ENCODE measurements at places on chromosomes 3 and 15.
A peak's percentile ranks its signal among the peaks of the same experiment; 100 is the strongest.

GRCh38 chr3:151580591-151580990 is 119.7 kb upstream of the IGSF10 start:
- DNase-seq, result no peak

GRCh38 chr15:90261811-90262210 is 3.7 kb upstream of the NGRN start:
- DNase-seq, result no peak

DNA sequence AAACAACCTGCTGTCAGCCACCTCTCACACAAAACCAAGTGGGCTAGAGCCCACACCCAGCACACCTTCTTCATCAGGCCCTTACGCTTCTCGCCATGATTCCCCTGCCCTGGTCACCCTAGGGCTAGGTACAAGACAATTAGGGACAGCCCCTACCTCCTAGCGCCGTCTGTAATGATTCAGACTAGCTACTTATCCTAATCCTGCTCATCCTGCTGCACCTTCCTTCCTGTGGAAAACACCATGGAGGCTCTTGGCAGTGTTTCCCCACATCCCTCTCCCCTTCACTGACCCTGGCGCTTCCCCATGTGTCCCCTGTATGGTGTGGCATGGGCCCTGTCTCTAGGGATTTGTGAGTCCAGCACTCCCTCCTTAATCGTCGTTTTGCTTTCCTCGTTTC is 39.6 kb upstream of the ICE2 start:
- no peak for DNase-seq

DNA sequence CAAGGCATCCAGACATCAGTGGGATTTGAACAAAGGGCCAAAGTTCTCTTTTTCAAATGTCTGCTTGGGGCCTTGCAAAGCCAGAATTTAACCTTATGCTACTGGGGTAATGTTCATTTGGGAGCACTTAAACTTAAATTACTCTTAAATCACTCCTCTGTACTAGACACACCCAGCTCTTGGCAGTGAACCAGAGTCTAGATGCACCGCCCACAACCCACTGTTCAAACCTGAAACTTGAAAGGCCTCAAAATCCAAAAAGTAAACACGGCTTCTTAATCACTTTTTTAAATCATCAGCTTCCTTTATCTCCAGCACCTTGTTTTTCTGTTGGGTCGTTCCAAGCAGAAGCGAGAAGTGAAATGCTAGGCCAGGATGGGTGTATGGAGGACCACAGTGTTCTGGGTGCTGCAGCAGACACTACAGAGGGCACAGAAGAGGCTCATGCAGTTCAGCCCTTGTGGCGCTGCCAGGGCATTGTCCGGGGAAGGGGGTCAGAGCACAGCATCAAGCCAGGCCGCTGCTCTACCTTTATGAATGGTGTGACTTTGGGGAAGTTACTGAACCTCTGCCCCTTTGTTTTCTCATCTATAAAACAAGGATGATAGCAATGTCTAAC is 28.8 kb downstream of the MECOM start:
- no peak for DNase-seq

GRCh38 chr15:65337436-65338070 is 33.1 kb downstream of the RNU5B-1 start:
- no peak for DNase-seq

DNA sequence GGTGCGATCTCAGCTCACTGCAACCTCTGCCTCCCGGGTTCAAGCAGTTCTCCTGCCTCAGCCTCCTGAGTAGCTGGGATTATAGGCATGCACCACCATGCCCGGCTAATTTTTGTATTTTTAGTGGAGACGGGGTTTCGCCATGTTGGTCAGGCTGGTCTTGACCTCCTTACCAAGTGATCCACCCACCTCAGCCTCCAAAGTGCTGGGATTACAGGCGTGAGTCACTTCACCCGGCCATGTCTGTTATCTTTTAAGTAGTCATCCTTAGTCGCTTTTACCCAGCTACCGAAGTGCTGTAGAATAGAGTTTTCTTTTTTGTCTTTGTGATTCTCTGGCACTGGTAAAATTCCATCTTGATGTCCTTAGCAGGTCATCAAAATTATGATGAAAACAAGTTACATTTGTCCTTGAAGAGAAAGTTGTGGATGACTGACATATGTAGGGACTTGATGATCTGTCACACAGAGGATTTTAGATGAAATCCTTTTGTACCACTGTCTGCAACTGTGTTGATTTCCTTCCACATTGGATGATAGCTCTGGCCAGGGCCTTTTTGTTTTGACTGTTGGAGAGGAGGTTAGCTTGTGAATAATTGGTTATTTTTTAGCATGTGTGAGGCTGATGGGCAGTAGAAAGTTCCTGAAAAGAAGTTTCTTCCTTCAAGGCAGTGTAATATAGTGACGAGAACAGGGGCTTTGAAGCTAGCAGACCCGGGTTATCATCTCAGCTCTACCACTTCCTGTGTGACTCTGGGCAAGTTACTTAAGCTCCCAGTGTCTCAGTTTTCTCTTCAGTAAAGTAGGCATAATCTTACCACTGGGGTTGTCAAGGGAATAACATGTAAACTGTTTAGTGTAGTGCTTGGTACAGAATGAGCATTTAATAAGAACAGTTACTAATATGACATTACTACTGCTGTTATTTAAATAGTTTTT is 18.8 kb downstream of the ATG7 start:
- DNase-seq, result no peak

GRCh38 chr15:88623632-88624031 is 2.5 kb downstream of the AEN start:
- DNase-seq, result no peak

- no peak for DNase-seq
Observed at GRCh38 chr3:182618981-182619591, 174.2 kb upstream of the ATP11B start.

- DNase-seq, result peak; percentile 34
Observed at GRCh38 chr3:142445816-142446254, 2.0 kb downstream of the XRN1 start.

All from activated CD4-positive, alpha-beta T cell treated with anti-CD3 and anti-CD28 coated beads, Interleukin-2, amount 50 U/mL, for 24 hours (primary cell).